ENCODE measurements at places on chromosomes 2 and 18. TPM values are rescaled to one million over a fixed set of nuclear protein-coding genes. Genes with fewer than 3 reads are reported as not detected.
A peak's percentile ranks its signal among the peaks of the same experiment; 100 is the strongest.

DNA sequence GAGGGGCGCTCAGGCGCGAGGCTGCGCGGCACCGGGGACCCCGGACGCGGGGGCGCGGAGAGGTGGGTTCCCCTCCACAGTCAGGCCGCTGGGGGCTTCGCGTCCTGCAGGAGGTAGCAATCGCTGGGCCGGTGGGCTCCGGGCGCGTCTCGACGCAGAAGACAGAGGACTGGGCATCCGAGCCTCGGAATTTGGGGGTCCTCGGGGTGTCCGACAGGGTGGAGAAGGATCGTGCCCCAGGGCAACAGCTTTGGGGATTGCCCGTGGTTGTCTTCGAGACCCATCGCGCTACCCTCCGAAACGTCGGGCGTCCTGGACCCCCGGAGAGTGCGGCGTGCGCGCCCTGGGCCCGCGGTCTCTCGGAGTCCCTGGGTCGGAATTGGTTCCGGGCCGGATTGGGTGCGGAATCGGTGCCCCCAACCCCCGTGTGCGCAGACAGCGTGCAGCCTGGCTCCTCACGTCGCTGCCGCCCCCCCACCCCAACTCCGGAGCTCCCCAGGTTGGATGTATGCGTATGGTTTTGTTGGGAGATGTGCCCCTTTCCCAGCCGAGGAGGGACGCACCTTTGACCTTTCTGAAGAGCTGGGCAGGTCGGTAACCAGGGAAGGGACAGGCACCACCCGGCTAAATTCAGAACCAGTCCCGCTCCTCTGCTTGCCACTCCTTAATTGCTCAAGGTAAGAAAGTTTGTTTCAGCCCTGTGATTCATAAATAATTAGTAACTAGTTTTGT, 750 bp downstream of the NPAS2 start:
- no peak for DNase-seq

DNA sequence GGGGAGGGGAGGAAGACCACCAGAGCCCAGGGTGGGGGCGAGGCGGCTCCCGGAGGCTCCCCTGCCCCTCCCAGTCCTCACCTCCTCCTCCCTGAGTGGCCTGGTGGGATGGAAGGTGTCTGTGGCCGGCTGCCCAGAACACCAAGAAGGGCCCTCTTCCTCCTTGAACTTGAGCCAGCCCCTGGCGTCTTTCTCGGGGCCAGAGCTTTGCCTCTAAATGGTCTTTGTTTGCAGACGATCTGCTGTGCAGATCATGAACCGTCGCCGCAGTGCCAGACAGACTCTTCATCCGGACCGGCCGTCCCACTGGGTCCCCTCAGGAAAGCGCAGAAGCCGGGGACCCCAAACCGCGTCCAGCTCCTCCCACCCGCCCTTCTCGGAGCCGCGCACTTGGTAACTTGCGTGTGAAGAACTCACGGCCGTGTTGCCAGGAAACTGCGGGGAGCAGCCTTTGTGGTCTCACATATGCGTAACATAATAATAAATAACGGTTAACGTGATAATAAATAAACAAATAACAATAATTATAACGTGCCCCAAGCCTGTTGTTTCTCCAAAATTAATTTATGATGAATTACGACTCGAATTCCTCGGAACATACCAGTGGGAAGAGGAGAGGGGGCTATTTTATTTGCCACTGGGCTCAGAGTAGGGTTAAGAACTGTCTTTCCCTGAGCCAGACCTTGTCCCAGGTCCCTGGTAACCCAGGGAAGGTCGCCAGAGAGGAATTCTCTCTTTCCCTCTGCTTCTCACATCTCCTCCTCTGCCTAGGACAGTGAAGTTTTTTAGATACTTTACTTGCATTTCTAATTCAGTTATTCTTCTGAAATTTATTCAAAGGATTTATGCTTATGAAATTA, 41.0 kb downstream of the PTGR3 start:
- DNase-seq, result peak; percentile 53

- DNase-seq, result no peak
These were observed 398.3 kb downstream of the TGIF1 start for GRCh38 chr18:3848316-3848715.

DNA sequence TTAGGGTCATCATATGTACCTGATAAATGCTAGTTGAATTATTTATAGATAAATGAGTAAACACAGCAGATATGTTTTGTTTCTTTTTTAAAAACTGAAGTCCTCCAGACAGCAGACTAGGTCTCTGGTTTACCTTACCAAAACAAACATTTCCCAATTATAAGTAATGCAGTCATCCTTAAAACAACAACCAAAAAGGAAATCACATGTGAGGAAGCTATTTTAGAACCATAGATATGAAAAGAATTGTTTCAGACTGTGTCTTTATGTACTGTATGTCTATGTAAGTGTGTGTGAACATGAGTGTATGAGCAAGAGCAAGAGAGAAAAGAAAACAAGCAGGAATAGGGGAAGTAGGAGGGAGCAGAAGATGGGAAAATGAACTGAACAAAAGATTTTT, 441.0 kb downstream of the CPS1 start:
- no peak for DNase-seq

DNA sequence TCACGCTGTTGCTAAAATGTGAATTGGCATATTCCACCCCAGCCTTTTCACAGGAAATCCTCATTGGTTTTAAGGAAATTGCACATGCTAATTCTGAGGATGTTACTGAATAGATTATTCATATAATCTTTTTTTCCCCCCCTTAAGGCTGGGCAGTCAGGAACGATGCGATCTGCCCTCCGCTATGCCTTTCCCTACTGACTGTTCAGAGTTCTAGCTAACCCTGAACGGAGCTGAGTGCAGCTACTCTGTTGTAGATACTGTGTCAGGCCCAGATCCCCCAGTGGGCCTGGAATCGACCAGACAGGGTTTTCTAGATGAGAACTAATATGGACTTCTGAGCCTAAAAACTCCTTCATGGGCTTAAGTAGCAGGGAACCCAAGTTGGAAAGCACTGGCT, 192.2 kb downstream of the TCF4 start:
- DNase-seq, result no peak

- DNase-seq, result no peak
These were observed 59.9 kb downstream of the ZRANB3 start for GRCh38 chr2:135471106-135471505.

Gene IL37
- total RNA-seq, result not detected

Gene LRRTM4
- total RNA-seq, result 0.70 TPM

Gene SP110
- 8.6 TPM for total RNA-seq

Gene DPP10
- total RNA-seq, result 0.32 TPM

Gene CFAP210
- not detected for total RNA-seq
